NCI-H510A treated with DMSO at 0.1 percent for 48 hours (cell line): ENCODE measurements at places on chromosomes 4 and X.
A peak's percentile ranks its signal among the peaks of the same experiment; 100 is the strongest.

GRCh38 chr4:181364504-181364903, 878.7 kb upstream of the TENM3 start:
- DNase-seq: no peak

- no peak for DNase-seq
Observed at GRCh38 chrX:155592331-155592730, 20.4 kb downstream of the TMLHE start.

DNA sequence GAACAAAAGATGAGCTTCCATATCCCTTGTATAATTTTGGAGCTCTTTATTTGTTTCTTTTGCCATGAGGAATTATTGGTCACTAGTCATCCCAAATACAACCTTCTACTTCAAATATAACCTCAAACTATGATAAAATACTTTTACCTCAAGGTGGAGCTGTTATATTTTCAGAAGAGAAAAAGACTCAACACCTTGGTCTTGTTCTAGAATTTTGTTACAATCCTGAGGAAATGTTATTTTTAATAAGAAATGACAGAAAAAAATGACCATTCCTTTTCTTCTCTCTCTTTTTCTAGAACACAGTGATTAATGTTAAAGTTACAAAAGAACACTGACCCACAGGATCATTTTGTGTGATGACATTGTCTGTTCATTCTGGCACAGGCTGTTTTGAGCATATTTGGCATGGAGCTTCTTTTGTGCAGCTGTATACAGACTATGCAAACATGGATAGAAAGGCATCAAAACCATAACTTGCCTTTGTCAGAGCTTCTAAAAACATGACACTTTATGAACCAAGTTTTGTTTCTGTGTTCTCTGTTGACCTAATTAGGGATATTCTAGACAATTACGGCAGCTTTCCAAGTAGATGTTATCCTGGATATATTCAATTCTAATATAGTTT, 159.6 kb upstream of the CTSO start:
- no peak for DNase-seq

- DNase-seq: peak; percentile 76
Observed at GRCh38 chr4:123418351-123418931, 21.8 kb downstream of the SPRY1 start.

GRCh38 chr4:64230709-64231310, 178.4 kb downstream of the TECRL start:
- DNase-seq: no peak

DNA sequence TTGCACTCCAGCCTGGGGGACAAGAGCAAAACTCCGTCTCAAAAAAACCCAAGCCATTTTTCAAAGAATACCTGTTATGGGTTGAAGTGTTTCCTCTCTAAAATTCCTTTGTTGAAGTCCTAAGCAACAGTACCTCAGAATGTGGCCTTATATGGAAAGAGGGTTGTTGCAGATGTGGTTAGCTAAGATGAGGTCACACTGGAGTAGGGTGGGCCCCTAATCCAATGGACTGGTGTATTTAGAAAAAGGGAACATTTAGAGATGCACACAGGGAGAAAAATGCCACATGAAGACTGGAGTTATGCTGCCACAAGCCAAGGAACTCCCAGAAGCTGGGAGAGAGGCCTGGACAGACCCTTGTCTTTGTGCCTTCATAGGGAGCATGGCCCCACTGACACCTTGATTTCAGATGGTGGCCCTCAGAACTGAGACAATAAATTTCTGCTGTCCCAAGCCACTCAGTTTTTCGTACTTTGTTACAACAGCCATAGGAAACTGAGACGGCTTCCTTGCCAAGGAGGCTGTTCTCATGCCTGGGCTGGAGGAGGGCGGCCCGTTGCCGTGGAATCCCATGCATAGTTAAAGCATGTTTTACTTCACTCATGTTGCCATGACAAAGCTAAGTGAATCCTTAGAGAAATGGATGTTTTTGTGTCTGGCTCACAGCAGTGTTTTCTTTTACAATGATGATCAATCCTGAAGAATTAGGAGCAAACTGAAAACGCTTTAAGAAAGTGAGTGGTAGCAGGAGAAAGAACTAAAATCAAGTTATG, 16.5 kb downstream of the TRAPPC2 start:
- no peak for DNase-seq

GRCh38 chr4:147830987-147831386, 99.1 kb downstream of the ARHGAP10 start:
- no peak for DNase-seq

GRCh38 chr4:31237233-31237632, 517.1 kb downstream of the PCDH7 start:
- DNase-seq: no peak

- no peak for DNase-seq
Observed at GRCh38 chrX:148412006-148412405, 88.4 kb upstream of the AFF2 start.
